ENCODE measurements at places on chromosomes 6 and 20.

DNA sequence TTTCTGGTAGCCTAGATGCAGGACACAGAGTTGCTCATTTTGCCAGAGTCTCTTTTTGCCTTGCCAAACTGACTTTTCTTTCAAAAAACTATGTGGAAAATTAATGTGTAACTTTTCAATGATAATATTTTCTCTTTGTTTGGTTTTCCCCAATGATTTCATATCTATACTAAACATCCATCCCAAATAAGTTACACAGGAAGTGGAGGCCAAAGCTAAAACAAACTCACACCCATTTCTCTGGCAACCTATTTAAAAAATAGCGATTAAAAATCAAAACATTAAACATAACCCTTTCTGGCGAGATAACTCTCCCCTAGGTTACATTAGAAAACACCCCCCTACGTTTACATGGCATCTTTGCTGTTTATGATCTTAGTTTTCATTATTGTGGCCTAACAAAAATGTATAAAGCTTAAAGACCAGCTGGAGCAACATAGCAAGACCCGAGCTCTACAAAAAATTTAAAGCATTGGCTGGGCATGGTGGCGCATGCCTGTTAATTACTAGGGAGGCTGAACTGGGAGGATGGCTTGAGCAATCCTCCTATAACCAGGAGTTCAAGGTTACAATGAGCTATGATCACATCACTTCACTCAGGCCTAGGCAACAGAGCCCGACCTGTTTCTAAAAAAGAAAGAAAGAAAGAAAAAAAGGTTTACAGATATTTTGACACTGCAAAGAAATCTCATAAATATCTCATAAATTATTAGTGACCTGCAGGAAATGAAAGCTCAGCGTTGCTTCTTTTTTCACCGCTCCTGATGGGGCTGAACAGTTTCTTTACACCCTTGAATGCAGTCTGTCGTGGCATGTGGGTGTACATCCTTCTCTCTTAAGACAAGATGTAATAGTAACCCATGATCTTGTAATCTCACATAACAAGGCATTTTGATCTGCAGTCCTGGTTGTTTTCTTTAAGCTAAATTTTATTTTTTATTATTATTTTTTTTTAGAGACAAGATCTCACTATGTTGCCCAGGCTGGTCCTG, 32.8 kb upstream of the CEP85L start:
- no peak for DNase-seq

DNA sequence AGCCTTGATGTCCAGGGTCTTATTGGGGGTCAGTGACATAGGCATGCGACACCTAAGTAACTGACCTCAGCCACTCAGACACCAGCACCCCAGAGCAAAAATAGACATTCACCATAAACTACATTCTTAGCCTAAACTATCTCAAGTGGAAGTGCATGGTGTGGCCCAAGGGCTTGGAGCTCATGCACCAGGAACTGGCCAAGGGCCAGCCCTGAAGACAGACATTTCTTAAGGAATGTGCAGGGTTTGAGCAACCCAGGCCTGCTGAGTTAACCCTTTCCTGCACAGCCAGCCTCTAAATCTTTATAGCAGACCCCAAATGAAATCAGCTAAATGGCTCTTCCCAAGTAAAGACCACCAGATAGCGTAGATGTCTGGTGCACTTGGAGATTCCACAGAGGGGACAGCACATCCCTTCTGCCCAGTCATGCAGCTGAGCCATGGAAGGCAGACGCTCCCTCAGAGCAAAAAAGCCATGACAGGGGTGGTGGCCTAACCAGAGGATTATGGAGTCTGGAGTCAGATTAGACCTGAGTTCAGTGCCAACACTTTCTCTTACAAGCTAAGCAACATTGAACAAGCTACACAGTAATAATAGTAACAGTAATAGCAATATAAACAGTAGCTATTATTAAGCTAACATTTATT, 222.6 kb downstream of the ZMYND8 start:
- no peak for DNase-seq

DNA sequence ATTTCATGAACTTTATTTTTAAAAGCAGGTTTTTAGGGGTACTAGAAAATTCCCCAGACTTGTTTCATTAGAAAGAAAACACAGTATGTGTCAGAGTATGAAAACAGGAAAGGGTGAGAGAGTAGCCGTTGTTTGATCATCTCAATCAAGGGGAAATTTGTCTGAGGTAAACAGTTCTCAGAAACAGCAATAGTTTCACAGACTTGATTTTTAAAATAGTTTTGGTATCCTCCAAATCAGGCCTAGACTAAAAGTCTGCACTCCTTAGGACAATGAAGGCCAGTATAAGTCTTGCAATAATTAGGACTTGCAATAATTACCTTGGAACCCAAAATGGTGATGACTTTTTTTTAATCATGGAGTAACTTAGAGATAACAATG, 176.6 kb upstream of the TAB2 start:
- DNase-seq, result no peak

DNA sequence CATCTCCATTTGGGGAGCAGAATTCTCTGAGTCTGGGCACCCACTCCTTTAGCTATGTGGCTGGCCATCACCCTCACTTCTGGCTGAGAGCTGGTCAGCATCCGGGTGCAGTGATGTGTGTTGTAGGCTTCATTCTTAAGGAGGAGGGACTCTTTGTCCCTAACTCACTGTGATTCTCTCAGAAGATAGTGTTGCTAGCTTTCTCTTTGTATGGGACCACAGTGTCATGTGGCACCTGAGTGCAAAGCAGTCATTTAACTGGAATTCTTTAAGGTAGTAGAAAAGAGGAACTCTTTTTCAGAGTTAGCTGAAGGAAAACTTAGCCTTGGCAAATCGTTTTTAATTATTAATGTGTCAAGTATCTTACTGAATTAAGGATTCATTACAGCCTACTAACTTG, 165.9 kb downstream of the JARID2 start:
- no peak for DNase-seq

DNA sequence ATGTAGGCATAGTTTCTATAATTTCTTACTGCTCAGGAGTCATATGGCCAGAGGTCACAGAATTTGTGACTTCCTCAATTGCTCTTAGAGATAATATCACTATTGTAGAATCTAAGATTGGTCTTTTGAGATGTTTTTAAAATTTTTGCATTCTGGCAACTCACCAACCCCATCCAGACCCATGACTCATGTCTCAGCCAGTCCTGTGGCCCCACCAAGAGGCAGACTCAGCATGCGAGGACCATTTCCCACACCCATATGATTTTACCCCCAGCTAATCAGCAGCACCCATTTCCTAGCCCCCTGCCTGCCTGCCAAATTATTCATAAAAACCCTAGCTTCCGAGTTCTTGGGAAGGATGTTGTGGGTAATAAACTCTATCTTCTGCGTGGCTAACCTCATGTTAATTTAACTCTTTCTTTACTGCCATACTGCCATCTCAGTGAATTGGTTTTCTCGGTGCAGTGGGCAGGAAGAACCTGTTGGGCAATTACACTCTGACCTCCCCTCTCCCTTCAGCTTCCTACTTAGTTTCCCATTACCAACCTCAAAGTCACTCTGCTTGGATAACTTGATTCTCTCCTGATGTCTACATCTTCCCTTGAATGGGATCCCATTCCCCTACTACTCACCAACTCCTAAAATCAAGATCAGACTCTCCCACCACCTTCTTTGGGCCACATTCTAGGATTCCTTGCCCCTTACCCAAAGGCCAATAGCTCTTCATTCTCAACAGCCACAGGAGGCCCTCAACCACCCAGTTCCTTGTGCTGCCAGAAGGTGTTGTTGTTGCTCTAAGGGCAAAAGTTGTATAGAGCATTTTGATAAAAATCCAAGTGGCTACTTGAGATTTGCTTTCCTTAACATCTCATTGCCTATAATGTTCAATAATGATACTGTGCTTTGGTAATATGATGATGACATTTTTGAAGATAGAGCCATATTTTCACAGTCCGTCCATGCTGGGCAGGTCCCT, 16.2 kb upstream of the IYD start:
- DNase-seq, result no peak

GRCh38 chr6:76792394-76792793, 670.9 kb downstream of the HTR1B start:
- DNase-seq, result no peak

DNA sequence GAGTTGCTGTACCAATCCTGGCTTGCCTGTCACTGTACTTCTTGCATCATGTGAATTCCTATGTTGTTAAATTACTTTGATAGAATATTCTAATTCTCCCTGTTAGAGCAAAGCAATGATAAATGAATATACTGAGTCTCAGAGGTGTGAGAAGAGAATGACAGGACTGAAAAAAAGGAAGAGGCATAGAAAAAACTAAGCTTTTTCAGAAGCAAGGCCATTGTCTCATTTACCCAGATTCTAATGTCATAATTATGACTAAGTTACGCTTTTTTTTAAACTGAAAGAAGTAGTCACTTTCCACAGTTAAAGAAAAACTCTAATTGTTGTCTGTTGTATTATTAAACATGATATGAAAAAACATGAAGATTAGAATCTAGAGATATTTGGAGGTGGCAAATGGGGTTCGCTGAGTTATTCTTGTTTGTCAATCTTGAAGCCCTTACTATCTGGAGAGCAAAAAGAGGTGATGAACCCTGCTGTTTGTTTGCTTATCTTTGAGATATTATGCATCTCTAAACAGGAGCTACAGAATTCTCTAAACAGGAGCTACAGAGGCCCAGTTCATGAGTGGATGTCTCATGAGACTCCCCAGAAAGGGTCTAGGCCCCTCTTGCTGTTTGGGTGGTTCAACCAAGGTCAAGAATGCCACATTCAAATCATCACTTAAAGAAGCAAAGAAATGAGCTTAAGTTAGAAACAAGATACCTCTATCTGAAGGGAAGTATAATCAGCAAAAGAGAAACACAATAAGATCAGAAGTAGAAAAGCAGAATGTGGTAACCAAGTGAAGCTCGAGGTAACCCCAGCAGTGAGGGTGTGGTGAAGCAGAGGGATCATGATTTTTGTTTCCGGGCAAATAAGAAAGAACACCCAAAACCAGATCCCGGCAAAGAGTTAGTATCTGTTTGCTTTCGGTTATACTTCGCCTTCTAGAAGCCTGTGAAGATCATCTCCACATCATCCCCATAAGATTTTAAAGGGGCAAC, 33.3 kb upstream of the THEMIS start:
- DNase-seq, result no peak

GRCh38 chr20:52493171-52493721, 301.7 kb upstream of the ZFP64 start:
- DNase-seq, result no peak

DNA sequence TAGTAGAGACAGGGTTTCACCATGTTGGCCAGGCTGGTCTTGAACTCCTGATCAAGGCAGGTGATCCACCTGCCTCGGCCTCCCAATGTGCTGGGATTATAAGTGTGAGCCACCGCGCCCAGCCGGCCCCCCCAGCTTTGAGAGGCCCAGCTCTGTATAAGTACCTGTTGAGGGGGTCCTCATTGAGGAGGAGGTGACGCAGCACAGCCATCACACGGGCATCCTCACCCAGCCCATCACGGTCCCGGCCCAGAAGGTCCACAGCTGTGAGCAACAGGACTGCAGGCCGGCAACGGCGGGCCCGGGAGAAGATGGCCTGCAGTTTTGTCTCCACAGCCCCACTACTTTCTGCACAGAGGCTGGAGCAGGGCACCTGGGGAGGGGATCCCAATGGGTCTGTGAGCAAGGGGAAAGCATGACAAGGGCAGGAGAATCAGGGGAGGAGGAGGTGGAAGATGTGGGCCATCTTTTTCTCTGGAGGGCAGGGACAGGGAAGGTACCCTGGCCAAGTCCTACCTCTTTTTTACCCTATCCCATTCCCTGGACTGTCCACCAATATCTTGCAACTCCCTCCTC, 7.7 kb downstream of the GNMT start:
- DNase-seq, result no peak

GRCh38 chr6:37277001-37277409, 19.1 kb upstream of the TMEM217 start:
- DNase-seq, result no peak

- no peak for DNase-seq
These were observed 81.8 kb upstream of the AGPAT4 start for GRCh38 chr6:161355696-161356095.

GRCh38 chr20:54308804-54309203, 100.9 kb downstream of the PFDN4 start:
- no peak for DNase-seq

- DNase-seq, result no peak
These were observed 7.3 kb downstream of the ZC3H12D start for GRCh38 chr6:149477544-149477943.

DNA sequence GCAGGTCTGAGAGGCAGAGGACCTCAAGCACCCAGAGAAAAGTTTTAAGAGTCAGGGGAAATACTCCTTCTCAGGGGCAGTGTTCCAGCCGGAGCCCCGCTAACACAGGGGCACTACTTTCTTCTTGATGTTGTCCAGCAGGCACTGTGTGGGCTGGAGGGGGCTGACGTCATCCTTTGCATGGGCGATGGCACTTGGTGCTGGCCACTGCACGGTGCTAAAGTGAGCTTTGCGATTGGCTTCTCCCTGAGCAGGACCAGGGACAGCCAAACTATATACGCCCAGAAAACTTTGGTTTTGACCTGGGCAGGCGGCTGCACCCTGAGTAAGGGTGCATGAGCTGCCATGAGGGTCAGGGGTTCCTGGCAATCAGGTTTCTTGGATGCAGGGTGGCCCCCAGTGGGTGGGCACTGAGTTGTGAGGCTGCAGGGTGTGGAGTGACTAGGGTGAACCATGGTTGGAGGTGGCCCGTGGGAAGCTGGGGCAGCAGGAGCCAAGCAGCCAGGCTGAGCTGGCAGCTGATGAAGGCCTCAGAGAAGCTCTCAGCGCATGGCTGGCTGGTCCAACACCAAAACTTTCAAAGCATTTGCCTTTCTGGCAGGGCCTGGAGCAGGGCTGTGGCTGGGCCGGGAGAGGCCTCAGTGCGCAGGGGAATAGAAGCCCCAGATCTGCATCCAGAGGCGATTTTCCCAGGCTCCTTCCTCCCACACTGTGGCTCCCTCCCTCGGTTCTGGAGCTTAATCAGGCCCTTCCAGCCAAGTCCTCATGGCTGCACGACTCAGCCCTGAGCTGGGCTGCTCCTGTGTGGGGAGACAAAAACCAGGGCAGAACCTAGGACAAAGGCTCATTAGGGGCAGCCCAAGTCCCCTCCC, 18.3 kb downstream of the MRPS18A start:
- no peak for DNase-seq

DNA sequence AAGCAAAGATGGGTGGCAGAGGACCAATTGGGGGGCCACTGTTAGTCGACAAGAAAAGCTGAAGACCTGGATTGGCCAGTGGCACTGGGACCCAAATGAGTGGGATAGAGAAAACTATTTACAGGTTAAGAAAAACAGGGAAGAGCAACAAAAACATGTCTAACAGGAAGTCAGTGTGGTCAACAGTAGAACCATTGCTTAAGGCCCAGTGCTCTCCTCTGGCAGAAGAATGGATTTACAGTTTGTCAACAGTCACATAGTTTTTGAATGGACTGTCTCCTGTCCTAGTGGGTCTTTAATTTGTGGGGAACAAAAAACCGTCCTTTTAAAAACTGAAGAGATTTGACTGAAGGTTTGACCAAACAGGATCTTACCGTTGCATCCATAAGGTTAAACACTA, 12.1 kb upstream of the WTAP start:
- DNase-seq, result no peak

Measured in esophagus squamous epithelium (tissue), 5 donors.